Putamen (tissue), 1 donor: ENCODE measurements at places on chromosomes 2 and 18.

DNA sequence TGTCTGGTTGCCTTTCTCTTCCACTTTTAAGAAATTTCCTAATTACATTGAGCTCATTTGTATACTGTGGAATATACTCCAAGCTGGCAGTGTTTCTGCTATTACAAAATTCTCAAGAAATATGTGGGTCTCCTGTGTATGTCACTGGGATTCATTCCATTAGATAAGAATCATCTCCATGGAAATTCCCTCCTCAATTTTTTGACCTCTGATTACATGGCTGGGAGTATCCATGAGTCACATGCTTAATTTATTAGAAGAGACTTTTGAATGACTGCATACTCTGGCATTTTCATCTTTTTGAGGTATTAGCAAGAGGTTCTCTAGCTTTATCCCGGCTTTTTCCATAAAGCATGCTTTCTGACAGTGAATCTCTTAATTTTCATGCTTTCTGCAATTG is 665.5 kb upstream of the CNTNAP5 start:
- DNase-seq, result no peak

DNA sequence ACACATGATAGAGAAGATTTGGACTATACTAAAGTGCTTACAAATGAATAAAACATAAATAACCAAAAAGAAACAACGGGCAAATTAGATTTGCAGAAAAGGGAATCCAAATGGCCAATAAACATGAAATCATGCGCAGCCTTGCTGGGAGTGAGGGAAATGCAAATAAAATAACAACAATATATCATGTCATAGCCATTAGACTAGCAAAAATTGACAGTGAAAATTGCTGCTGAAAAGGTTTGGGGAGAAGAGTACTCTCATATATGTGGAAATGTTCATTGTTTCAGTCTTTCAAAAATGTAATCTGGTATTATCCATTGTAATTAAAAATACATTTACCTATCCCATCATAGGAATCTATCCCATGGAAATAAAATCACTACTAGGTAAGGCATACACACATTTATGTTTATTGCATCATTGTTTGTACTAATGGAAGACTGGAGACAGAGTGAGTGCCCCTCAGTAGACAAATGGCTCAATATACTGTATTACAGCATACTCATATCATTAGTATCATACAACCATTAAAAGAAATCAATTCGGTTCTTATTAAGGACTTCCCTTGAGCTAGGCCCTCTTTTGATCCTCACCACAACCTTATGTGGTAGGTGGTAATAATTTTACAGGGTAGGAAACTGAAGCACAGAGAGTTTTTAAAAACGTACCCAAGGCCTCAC is 94.1 kb upstream of the MSTN start:
- DNase-seq, result no peak

- no peak for DNase-seq
Measured at GRCh38 chr2:100427111-100427510, 9.6 kb upstream of the CHST10 start.

GRCh38 chr18:4750393-4751346 is 295.6 kb upstream of the DLGAP1 start:
- no peak for DNase-seq

DNA sequence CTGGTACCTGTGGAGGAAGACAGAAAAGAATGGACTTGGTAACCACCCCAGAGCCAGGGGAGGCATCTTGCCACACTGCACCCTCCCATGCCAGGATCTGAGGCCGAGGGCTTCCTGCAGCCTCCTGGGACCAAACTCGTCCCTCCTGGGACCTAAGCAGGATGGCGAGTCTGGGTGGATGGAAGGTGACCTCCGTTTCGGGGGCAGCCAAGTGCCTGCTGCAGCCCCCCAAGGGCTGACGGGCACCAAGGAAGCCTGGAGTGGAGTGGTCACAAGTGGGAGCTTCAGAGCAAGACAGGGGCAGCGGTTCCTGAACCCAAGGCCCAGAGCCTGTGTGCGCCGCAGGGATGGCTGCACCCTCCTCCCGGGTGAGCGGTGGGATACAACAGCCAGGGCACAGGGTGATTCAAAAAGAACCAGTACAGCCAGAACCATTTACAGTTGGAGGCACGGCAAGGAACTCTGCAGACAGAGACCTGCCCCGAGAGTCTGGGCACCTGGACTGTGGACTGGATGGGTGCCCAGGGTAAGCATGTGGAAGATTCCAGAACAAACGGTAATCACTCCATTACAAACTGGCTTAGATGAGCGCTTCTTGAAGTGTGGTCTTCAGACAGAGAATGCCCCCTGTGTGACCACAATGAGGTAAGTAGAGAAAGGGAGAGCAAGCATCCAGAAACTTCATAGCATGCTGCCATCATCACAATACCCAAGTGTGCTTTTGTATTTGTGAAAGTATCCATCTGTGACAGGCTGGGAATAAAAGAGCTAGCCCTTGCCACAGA is 12.1 kb downstream of the HS1BP3 start:
- no peak for DNase-seq

- no peak for DNase-seq
Measured at GRCh38 chr18:79389689-79390088, 6.0 kb upstream of the NFATC1 start.

DNA sequence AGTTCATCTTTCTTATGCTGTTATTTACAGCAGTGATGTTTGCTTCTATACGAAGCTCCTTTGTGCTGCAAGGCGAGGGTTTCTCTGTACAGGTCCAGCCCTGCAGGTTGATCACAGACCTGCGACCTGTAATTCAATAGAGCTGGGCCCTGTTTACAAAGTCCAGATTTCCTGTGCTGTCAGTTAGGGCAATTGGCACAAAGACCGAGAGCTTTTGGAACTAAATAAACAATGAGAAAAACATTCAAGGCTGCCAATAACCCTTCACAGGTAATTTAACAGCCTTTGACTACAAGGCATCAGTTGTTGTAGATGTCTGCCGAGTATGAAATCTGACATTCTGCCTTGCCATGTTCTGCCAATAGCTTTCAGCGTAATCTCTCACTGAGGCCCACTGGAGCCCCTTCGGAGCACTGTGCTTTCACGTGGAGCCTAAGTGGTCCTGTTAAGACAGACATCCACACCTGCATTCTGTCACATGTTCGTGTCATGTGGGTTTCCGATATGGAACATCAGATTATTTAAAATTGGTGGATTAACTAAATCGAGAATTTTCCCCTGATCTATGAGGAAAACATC is 232.5 kb downstream of the PTGR3 start:
- no peak for DNase-seq

DNA sequence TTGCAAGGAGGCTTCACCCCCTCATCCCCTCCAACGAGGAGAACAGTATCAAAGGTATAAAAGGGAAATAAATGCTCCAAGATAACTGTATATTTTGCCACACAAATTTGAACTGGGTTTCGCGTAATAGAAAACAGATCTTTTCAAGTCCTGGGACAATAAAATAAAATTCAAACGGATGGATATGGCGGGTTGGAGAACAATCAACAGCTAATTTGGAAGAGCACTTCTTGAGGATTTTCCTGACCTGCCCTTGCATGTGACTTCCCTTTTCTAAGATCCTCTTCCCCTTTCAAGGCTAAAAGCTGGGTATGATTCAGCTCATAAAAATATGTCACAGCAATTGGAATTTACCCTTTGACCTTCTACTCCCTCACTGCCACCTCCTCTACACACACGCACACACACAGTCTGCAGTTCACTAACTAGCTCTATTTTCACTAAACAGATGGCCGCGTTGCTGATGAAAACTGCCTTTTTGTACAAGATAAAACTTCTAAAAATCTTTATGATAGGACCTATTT is 386.9 kb downstream of the FIGN start:
- no peak for DNase-seq
